ENCODE measurements at places on chromosomes 3 and 15.

DNA sequence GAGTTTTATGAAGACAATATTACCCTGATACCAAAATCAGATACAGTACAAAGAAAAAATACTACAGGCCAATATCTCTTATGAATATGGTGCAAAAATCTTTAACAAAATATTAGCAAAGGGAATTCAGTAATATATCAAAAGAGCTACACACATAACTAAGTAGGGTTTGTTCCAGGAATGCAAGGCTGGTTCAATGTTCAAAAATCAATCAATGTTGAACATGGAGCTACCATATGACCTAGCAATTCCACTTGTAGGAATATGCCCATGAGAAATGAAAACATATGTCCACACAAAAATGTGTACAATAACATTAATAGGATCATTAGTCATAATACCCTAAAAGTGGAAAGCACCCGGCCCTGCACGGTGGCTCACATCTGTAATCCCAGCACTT, 7.8 kb downstream of the OCA2 start:
- no peak overlapping the region for H3K4me3 ChIP-seq
- peaks cover 29% of the 10 kb centered on the region for H3K4me1 ChIP-seq
- peaks cover 5% of the 10 kb centered on the region for H3K36me3 ChIP-seq
- H3K27me3 ChIP-seq = peaks cover 55% of the 10 kb centered on the region
- H3K27ac ChIP-seq = no peak overlapping the region

- H3K4me1 ChIP-seq = no peaks in the 10 kb centered on the region
- no peak overlapping the region for H3K4me3 ChIP-seq
- no peak for DNase-seq
- no peak overlapping the region for H3K27ac ChIP-seq
- H3K36me3 ChIP-seq = no peaks in the 10 kb centered on the region
Observed at GRCh38 chr15:66078929-66079275, 174.6 kb downstream of the MEGF11 start.

- H3K4me3 ChIP-seq = no peak overlapping the region
- H3K36me3 ChIP-seq = no peaks in the 10 kb centered on the region
- peaks cover 9% of the 10 kb centered on the region for H3K4me1 ChIP-seq
- H3K27me3 ChIP-seq = peaks cover 68% of the 10 kb centered on the region
Observed at GRCh38 chr3:132032959-132033358, 1.9 kb downstream of the CPNE4 start.

DNA sequence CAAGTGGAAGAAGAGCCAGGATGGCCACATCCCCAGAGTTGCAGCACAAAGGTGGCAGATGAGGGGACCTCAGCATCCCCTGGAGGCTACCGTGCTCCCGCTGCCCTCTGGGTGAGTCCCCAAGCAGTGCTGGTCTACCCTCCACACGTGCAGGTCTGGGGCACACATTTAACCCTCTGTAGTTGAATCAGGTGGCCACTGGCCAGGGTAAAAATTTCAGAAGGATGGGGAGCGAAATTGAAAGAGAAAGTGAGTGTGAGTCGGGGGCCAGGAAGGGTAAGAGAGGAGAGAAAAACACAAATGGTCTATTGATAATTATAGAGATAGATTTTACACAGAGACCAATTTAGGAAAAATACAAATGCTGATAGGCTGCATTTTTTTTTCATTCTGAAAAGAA, 139.5 kb upstream of the EIF1B start:
- no peaks in the 10 kb centered on the region for H3K36me3 ChIP-seq
- no peak for DNase-seq
- peaks cover 12% of the 10 kb centered on the region for H3K4me1 ChIP-seq
- H3K27me3 ChIP-seq = peaks cover 2% of the 10 kb centered on the region
- H3K27ac ChIP-seq = no peak overlapping the region
- H3K4me3 ChIP-seq = peak overlapping the region; percentile 32

- no peaks in the 10 kb centered on the region for H3K27me3 ChIP-seq
- peaks cover 14% of the 10 kb centered on the region for H3K4me1 ChIP-seq
- H3K36me3 ChIP-seq = no peaks in the 10 kb centered on the region
Observed at GRCh38 chr3:177448987-177449359, 251.7 kb upstream of the TBL1XR1 start.

- H3K4me1 ChIP-seq = no peaks in the 10 kb centered on the region
- H3K27me3 ChIP-seq = peaks cover 7% of the 10 kb centered on the region
- no peak for DNase-seq
- H3K27ac ChIP-seq = no peak overlapping the region
- H3K4me3 ChIP-seq = no peak overlapping the region
- H3K36me3 ChIP-seq = no peaks in the 10 kb centered on the region
Observed at GRCh38 chr15:62517541-62517940, 352.5 kb upstream of the C2CD4B start.

- H3K27ac ChIP-seq = no peak overlapping the region
- no peaks in the 10 kb centered on the region for H3K4me1 ChIP-seq
- H3K36me3 ChIP-seq = no peaks in the 10 kb centered on the region
- H3K27me3 ChIP-seq = no peaks in the 10 kb centered on the region
Observed at GRCh38 chr15:81765816-81766215, 280.0 kb downstream of the MEX3B start.

GRCh38 chr3:183699238-183699947, 1.8 kb downstream of the YEATS2 start:
- peak overlapping the region; percentile 83 for H3K27ac ChIP-seq
- no peak for DNase-seq
- peak overlapping the region; percentile 91 for H3K4me3 ChIP-seq
- H3K4me1 ChIP-seq = peaks cover 40% of the 10 kb centered on the region

- no peak for DNase-seq
- H3K36me3 ChIP-seq = peaks cover 13% of the 10 kb centered on the region
- H3K4me1 ChIP-seq = peaks cover 84% of the 10 kb centered on the region
- H3K27me3 ChIP-seq = no peaks in the 10 kb centered on the region
- H3K27ac ChIP-seq = peak overlapping the region; percentile 32
- no peak overlapping the region for H3K4me3 ChIP-seq
Observed at GRCh38 chr3:16907243-16907642, 22.5 kb downstream of the PLCL2 start.

DNA sequence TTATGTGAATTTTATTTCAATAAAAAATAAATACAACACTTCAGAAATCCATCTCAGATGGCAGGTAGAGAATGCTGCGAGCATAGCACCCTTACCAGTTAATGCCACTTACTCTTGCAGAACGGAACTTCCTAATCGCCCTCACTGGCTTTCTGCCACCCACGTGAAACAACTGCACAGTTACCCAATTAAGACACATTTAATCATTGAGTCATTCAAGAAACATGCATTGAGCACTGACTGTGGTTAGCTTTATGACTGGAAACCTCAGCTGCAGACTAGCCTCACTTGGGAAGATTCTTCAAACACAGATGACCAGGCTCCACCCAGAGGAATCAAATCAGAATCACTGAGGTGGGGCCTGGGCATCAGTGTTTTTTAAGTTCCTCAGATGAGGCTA, 5.6 kb upstream of the MFGE8 start:
- no peak overlapping the region for H3K4me3 ChIP-seq
- H3K4me1 ChIP-seq = peaks cover under 1% of the 10 kb centered on the region
- H3K36me3 ChIP-seq = no peaks in the 10 kb centered on the region
- peaks cover 28% of the 10 kb centered on the region for H3K27me3 ChIP-seq
- no peak for DNase-seq
- H3K27ac ChIP-seq = no peak overlapping the region

GRCh38 chr3:38003371-38003816, 12.8 kb downstream of the VILL start:
- H3K36me3 ChIP-seq = peaks cover 31% of the 10 kb centered on the region
- H3K27ac ChIP-seq = no peak overlapping the region
- no peaks in the 10 kb centered on the region for H3K27me3 ChIP-seq
- peaks cover 12% of the 10 kb centered on the region for H3K4me1 ChIP-seq

DNA sequence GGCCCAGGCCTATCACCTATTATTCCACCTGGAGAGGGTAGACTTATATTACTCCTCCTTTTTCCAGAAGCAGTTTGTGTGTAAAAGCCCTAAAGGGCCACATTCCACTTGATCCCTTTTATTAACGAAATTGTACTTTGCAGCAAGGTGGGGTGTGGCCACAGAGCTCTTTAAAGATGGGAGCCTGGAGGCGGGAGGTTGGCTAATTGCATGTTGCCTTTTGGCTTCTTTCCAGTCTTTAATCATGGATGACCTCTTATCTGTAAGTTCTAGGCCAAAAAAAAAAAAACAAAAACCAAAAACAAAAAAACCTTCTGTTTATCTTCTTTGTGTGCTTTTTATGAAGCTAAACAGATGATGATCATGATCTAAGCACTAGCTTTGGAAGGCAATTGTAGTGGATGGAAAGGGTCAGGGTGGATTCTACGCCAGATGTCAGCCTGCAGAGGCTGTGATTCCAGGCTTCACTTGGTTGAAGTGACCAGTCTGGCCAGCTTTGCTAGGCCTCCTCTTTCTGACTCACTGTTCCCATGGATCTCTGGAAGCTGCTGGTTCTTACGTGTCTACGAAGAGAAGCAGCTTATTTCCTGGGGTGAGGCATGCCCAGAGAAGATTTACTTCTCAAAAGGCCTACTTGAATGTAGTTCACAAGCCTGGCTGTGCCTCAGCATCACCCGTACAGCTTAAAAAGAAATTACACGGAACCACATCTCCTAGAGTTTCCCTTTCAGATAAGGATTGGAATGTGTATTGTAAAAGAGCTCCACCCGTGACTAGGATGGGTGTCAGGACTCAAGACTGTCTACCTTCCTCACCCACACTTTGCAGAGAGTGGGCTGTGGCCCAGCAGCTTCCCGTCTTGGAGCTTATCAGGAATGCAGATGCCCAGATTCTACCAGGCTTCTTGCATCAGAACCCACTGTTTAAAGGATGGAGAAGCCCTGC, 330.9 kb upstream of the C2CD4B start:
- no peaks in the 10 kb centered on the region for H3K36me3 ChIP-seq
- H3K27me3 ChIP-seq = peaks cover 2% of the 10 kb centered on the region
- no peak overlapping the region for H3K27ac ChIP-seq
- H3K4me1 ChIP-seq = no peaks in the 10 kb centered on the region

DNA sequence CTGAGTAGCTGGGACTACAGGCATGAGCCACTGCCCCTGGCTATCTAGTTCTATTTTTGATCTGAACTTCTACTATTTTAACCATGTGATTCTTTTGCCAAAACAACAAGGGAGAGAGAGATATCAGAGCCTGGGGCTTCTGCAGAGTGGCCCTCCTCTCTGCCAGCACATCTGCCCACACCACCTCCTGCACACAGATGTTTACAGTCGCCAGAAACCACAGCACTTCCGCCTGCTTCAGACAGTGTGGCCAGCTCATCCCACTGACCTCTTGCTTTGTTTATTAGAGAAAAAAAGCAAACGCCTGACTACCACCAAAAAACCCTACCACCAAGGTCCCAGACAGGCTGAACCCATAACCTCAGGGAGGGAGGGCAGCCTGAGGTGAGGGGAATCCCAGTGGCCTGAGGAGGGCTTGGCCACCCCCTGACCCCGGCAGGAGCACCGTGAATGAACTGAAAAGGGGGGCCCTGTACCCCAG, 85.9 kb upstream of the ABHD2 start:
- no peak overlapping the region for H3K4me3 ChIP-seq
- no peak for DNase-seq
- H3K27ac ChIP-seq = no peak overlapping the region
- H3K27me3 ChIP-seq = peaks cover 12% of the 10 kb centered on the region
- H3K36me3 ChIP-seq = no peaks in the 10 kb centered on the region

DNA sequence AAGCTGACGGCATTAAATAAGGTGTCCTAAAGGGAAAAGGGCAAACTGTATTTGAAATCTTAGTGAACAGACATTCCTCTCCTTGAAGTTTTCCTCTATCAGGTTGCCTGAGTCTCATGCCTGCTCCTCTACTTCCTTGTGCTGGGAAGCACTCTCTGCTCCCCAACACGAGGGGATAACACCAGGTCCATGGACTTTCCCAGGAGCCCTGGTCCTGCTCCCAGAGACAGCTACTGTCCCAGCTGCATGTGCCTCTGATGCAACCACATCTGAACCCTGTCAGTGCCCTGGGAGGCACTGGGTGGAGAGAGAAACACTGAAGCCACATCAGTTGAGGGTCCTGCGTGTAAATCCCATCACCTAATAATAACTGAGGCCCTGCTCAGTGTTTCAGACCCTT, 7.4 kb downstream of the TLR9 start:
- peak overlapping the region; percentile 41 for H3K27ac ChIP-seq
- H3K4me3 ChIP-seq = no peak overlapping the region
- H3K4me1 ChIP-seq = peaks cover 64% of the 10 kb centered on the region

DNA sequence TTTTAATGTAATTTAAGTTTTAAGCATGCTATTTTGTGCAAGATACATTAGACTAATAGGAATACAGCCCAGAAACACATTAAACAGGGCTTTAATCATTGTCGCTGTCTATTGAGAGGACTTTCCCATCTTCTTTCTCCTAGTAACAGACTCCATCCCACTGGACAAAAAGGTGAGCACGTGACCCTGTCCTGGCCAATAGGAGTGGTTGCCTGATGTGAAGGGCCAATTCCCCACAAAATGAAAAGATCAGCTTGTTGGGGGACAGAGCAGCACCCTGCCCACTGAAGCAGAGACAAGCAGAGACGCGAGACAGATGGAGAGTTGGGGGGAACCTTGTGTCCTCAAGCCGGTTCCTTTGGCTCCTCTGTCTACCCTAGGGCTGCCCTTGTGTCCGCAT, 21.2 kb downstream of the CRYGS start:
- H3K27ac ChIP-seq = peak overlapping the region; percentile 50
- DNase-seq = no peak
- no peak overlapping the region for H3K4me3 ChIP-seq
- H3K36me3 ChIP-seq = no peaks in the 10 kb centered on the region
- H3K27me3 ChIP-seq = no peaks in the 10 kb centered on the region
- peaks cover 87% of the 10 kb centered on the region for H3K4me1 ChIP-seq

- no peak overlapping the region for H3K4me3 ChIP-seq
- no peak overlapping the region for H3K27ac ChIP-seq
- H3K4me1 ChIP-seq = no peaks in the 10 kb centered on the region
- no peaks in the 10 kb centered on the region for H3K27me3 ChIP-seq
- DNase-seq = no peak
Observed at GRCh38 chr3:52326976-52327375, 10.9 kb downstream of the DNAH1 start.

- no peak for DNase-seq
- no peaks in the 10 kb centered on the region for H3K4me1 ChIP-seq
Observed at GRCh38 chr3:117790235-117790987, 1080.8 kb downstream of the TUSC7 start.

GRCh38 chr15:34616613-34617012, 33.2 kb upstream of the GOLGA8B start:
- no peak for DNase-seq
- no peak overlapping the region for H3K27ac ChIP-seq
- no peak overlapping the region for H3K4me3 ChIP-seq
- no peaks in the 10 kb centered on the region for H3K4me1 ChIP-seq

DNA sequence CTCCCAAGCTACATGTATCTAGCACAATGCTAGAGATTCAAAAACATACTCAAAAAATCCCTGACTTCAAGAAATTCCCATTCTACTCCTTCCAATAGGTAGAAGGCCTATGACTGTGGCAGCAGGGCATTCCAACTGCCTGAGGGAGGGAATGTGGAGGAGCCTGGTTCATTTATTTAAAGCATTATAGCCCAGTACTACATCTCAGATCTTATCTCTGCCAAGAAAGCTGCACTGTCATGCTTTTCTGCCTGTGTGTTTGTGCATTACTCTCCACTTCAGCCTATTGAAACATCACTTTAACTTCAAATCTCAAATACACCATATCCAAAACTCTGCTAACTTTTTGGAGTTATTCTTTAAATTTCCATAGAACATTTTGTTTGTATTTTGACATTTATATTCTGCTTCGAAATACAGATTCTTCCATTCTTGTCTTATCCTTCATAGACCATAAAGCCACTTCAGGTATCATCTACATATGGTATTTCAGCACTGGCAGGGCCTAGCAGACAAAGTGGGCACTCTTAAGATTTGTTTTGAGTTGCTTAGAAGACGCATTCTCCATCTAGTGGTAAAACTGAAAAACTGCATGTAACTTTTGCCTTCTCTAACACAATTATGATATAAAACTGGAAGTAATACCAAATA, 59.1 kb upstream of the NEDD4 start:
- DNase-seq = no peak
- H3K27me3 ChIP-seq = no peaks in the 10 kb centered on the region
- H3K4me1 ChIP-seq = no peaks in the 10 kb centered on the region
